CD4-positive, alpha-beta T cell treated with Interleukin-21 for 1 hour (primary cell): ENCODE measurements at places on chromosomes 5 and 9.

- no peak for DNase-seq
Observed at GRCh38 chr5:94754824-94755223, 136.4 kb downstream of the SLF1 start.

DNA sequence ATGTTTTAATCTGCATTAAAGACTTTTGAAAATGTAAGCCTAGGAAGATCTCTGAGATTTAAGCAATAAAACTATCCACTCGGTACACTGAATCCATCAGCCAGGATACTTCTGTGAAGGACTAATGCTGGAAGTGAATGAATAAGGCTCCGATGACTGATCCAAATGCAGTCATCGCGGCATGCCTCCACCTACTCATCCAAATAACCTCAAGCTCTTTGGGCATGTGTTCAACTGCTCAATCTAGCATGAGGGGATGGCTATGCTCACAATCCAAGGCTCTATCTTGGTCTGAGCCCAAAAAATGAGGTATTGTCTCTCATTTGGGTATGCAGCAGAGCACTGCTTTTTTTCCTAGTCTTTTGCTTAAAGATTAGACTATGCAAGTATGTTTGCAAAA lies 19.2 kb downstream of the MARCHF3 start:
- DNase-seq = no peak

DNA sequence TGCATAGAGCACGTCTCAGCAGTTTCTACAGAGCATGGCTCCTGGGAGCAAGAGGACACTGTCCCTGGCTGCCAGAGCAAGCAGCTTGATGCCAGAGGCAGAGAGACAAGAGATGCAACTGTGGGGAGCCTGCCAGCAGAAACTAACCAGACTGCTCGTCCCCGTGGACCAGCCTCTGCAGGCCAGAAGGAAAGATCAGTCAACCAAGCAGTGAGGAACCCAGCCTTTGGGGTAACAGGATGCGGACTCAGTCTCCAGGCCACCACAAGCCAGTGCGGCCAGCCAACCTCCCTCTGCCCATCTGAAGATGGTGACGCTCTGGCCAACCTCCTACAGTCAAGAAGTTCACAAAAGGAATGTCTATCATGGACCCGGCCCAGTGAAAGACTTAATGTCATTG lies 3.7 kb downstream of the SURF4 start:
- DNase-seq = no peak

DNA sequence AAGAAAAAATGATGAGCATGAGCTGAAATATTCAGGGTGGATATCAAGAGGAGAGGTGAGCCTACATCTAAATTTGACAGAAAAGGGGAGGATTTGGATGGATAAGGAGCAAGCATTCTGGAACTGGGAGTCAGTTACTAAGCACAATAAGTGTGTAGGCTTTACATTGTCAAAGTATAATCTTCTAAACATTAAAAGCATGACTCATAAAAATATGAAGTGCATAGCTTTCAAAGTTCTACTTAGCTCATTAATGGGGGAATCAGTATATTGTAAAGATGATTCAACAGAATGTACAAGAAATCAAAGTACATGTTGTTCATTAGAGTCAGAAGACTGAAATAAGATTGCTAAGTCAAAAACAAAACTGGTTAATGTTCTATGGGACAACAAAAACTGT lies 248.0 kb upstream of the GAS1 start:
- DNase-seq = no peak
